Dorsolateral prefrontal cortex (tissue), 122 donors: ENCODE measurements at places on chromosomes 16 and 17.

DNA sequence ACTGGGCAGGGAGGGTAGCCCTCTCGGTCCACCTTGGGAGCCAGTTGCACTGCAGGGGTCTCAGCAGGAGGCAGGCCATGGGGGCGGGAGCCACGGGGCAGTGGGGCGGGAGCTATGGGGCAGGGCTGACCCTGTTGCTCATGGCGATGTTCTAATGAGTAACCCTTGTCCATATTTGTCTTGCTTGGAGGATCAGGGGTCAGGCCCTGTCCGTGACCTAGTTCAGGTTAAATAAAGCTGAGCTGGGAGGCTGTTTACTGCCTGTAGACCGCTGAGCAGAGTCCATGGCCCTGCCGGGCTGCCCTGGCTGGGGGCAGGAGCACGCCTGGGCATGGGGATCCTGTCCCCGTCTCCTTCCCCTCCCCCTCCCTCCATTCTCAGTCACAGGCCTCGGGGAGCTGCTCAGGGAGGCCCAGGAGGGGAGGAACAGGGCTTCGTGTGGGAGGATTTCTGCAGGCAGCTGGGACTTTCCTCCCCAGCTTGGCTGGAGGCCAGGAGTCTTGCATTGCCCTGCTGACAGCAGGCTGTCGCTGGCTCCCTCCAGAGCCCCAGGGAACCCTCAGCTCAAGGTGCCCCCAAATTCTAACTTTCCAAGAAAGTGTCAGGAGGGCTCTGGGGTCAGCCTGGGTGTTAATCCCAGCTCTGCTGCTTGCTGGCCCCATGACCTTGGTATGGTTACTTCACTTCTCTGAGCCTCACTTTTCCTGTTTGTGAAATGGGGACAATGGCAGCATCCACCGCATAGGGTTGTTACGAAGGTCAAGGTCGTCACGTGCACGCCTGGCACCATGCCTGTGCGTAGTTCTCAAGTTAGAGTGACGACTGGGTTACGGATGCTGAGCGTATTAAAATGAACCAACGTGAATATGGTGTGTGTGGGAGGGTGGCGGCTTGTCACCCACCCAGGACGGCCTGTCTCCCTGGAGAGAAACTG is 6.1 kb upstream of the SERPINF2 start:
- DNase-seq: peak; percentile 81

GRCh38 chr17:31074772-31075555 is 19.8 kb upstream of the NF1 start:
- DNase-seq: no peak

DNA sequence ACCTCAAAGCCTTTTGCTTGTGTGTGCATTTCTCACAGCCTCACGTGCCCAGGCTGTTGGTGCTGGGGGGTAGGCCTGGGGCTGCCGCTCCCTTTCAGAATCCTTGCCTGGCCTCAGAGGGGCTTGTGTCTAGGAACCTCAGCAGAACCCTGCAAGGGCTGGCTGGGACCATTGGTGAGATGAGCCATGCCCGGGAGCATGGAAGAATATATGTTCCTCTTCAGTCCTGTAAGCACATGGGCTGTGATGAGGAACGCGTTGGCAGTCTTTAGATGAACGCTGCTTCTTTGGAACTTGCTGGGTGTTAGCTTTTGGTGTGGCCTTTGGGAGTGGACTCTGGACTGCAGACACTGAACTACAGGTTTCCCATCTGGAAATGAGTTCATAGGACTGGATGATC is 32.0 kb upstream of the SLC5A10 start:
- DNase-seq: no peak

GRCh38 chr17:17176341-17176740 is 29.8 kb downstream of the PLD6 start:
- DNase-seq: no peak

DNA sequence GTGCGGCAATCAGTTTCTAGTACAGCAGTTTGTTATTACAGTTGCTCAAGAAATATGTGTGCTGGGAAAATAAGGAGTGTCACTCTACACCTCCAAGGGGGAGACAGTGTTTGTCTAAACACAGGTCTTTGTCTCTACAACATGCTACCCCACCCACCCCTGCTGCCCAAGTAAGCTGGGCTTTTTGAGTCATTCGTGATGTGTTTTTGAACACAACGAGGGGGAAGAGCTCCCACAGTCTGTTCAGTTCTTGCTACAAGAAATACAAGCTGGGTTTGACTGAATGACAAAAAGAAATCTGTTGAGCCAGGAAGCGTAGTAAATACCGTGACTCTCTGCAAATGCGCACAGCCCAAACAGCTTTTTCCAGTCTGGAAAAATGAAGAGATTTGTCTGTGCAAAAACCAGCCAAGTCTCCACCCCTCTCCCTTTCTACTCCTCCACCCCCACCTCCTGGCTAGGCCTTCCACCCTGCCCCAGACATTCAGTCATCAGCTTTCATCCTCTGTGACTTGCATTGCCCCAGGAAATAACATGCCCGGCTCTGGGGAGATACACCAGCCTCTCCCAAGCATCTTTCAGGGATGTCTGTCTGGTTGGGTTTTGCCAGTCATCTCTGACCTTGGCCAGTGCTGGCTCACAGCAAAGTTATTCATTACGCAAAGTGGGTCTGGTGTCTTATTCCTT is 25.7 kb downstream of the CHD9 start:
- DNase-seq: no peak

DNA sequence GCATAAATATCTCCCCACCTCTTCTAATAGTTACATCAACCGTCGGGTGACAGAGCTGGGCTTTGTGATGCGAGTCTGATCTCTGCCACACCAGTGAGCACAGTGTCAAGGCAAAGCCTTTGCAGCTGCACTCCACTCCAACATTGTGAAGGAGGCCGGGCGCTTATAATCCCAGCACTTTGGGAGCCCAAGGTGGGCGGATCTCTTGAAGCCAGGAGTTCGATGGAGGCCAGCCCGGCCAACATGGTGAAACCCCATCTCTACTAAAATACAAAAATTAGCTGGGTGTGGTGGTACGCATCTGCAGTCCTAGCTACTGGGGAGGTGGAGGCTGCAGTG is 18.9 kb downstream of the CYB5D2 start:
- DNase-seq: peak; percentile 59

DNA sequence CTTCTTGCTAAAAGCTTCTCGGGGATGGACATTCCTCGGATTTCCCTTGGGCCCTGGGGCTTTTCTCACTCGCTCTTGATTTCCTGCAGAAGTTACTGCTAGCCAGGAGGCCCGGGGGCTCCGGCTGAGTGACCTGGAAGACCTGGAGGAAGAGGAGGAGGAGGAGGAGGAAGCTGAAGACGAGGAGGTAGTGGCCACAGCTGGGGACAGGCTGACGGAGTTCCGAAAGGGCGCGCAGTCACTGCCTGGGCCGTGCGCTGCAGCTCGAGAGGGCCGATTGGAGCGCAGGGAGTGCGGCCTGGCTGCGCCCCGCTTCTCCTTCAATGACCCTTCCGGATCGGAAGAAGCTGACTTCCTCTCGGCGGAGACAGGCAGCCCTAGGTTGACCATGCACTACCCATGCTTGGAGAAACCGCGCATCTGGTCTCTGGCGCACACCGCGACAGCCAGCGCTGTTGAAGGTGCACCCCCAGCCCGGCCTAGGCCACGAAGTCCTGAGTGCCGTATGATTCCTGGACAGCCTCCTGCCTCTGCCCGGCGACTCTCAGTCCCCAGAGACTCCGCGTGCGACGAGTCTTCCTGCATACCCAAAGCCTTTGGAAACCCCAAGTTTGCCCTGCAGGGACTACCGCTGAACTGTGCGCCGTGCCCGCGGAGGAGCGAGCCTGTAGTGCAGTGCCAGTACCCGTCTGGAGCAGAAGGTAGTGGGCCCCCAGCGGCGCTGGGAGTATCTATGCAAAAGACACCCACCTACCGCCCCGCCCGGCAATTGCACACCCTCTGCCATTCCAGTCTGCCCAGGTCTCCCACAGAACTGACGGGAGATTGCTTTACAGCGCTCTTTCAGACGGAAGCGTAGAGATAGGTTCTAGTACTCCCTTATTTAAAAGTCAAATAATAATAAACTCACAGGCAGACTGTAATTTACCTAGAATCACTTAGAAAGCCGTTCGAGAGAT is 4.9 kb downstream of the IRX6 start:
- DNase-seq: no peak
